ENCODE measurements at places on chromosomes 6 and 20. TPM values are rescaled to one million over a fixed set of nuclear protein-coding genes. Genes with fewer than 3 reads are reported as not detected.

DNA sequence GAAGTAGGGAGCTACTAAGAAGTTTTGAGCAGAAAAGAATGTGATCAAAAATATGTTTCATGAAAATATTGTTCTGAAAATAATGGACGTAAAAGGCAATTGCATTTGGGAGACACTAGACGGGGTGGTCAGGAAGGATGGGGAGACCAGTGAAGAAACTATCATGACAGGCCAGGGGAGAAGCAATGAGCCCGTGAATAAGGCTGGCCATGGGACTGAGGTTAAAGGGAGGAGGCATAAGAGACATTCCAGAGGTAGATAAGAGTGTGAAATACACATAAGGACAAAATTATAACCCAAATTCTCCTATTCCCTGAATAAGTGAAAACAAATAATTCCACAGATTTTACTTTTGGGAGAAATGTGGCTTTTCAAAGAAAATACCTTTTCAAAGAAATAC is 51.7 kb downstream of the MARCKS start:
- no peak overlapping the region for H3K4me3 ChIP-seq
- no peak for DNase-seq
- H3K36me3 ChIP-seq: no peaks in the 10 kb centered on the region
- no peak overlapping the region for H3K27ac ChIP-seq
- H3K27me3 ChIP-seq: no peaks in the 10 kb centered on the region

- no peaks in the 10 kb centered on the region for H3K4me1 ChIP-seq
- DNase-seq: no peak
- peaks cover 4% of the 10 kb centered on the region for H3K27me3 ChIP-seq
- no peak overlapping the region for H3K27ac ChIP-seq
Observed at GRCh38 chr6:28480253-28480932, 35.2 kb downstream of the GPX6 start.

GRCh38 chr6:168739381-168739780 is 298.4 kb downstream of the SMOC2 start:
- no peak for DNase-seq
- H3K27ac ChIP-seq: no peak overlapping the region
- no peaks in the 10 kb centered on the region for H3K4me1 ChIP-seq
- no peak overlapping the region for H3K4me3 ChIP-seq

DNA sequence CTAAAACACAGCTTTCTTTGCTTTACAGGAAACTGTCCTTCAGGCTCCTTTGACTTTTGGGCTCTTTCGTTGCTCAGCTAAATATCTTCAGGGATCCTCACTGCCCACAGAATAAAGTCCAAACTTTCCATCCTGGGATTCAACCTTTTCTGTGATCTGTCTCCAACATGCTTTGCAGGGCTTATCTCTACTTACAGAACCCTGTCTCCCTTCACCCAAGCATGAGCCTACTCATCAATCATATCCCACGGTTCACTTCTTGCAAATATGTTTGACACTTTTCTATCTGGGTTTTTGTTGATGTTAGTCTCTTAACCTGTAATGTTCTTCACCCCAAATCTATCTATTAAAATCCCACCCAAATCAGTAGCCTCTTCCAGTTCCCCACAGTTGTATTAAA is 327.3 kb upstream of the RNF24 start:
- no peaks in the 10 kb centered on the region for H3K4me1 ChIP-seq
- no peak overlapping the region for H3K27ac ChIP-seq

DNA sequence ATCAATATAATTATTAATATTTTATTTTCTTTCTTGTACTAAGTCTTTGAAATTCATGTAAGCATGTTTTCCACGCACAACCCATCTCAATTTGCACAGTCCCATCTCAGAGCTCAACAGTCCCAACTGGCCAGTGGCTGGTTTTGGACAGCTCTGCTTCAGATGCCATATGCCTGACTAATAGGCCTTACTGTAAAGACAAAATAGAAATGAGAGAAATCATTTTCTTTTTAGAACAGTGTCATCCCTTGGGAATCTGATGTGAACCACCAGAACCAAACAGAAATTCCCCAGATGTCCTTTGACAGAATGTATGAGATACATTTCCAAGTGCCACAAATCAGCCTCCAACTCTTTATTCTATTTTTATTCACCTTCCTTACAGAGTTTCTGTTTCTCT is 338.9 kb downstream of the ESR1 start:
- no peaks in the 10 kb centered on the region for H3K27me3 ChIP-seq
- DNase-seq: no peak
- no peak overlapping the region for H3K27ac ChIP-seq
- H3K4me1 ChIP-seq: no peaks in the 10 kb centered on the region
- H3K36me3 ChIP-seq: no peaks in the 10 kb centered on the region

- no peak for DNase-seq
- no peak overlapping the region for H3K27ac ChIP-seq
- H3K4me3 ChIP-seq: no peak overlapping the region
Observed at GRCh38 chr6:80642452-80642851, 536.0 kb downstream of the BCKDHB start.

Gene GUCA1A
- total RNA-seq: 2.1 TPM

Gene NHLRC1
- 4.8 TPM for total RNA-seq

GRCh38 chr6:37785663-37786270 is 33.8 kb upstream of the ZFAND3 start:
- H3K27ac ChIP-seq: no peak overlapping the region
- H3K36me3 ChIP-seq: no peaks in the 10 kb centered on the region
- peaks cover 7% of the 10 kb centered on the region for H3K4me1 ChIP-seq
- DNase-seq: no peak
- no peaks in the 10 kb centered on the region for H3K27me3 ChIP-seq
- no peak overlapping the region for H3K4me3 ChIP-seq

DNA sequence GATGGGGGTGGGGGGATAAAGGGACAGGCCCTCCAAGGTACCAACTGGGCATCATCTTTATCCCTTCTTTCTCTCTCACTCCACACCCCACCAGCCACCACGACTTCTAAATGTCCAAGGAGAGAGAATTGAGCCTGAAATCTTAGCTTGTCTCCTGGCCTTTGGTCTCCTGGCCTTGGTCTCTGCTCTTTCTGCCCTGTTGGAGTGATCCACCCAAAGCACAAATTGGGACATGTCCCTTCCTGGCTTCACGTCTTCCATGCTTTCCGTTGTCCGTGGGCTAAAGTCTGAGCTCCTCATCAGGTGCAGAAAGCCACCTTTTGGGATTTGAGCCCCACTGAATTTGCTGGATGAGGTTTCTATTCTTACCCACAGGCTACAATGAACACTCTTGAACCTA is 8.4 kb downstream of the ADIG start:
- no peaks in the 10 kb centered on the region for H3K4me1 ChIP-seq
- no peak overlapping the region for H3K4me3 ChIP-seq
- H3K27me3 ChIP-seq: no peaks in the 10 kb centered on the region
- H3K27ac ChIP-seq: no peak overlapping the region
- H3K36me3 ChIP-seq: no peaks in the 10 kb centered on the region
- DNase-seq: no peak

GRCh38 chr6:35148167-35148741 is 7.1 kb upstream of the TCP11 start:
- DNase-seq: no peak
- no peak overlapping the region for H3K4me3 ChIP-seq
- no peaks in the 10 kb centered on the region for H3K4me1 ChIP-seq
- H3K27me3 ChIP-seq: no peaks in the 10 kb centered on the region
- H3K36me3 ChIP-seq: no peaks in the 10 kb centered on the region

Gene ENPP1
- 18.9 TPM for total RNA-seq

DNA sequence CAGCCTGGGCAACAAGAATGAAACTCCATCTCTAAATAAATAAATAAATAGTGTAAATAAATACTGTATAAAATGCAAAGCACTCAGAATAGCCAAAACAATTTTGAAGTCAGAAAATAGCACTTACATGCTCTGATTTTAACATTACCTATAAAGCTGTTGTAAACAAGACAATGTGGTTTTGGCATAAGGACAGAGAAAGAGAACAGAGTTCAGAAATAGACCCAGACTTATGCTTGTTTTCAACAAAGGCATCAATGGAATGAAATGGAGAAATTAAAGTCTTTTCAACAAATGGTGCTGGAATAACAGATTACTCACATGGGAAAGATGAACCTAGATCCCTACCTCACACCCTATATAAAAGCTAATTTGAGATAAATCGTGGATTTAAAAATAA is 10.4 kb downstream of the ACAT2 start:
- DNase-seq: no peak
- peaks cover 3% of the 10 kb centered on the region for H3K36me3 ChIP-seq
- H3K27ac ChIP-seq: no peak overlapping the region
- H3K27me3 ChIP-seq: no peaks in the 10 kb centered on the region
- no peaks in the 10 kb centered on the region for H3K4me1 ChIP-seq

DNA sequence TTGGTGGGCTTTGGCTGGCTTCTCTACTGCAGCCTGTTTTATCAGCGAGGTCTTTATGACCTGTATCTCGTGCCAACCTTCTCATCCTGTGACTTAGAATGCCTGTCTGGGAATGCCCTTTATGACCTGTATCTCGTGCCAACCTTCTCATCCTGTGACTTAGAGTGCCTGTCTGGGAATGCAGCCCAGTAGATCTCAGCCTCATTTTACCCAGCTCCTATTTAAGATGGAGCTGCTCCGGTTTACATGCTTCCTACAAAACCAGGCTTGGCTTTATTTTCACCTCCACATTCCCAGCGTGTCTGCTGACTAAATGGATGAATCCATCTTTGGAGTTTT is 395.3 kb downstream of the PREX1 start:
- no peak overlapping the region for H3K4me3 ChIP-seq
- no peaks in the 10 kb centered on the region for H3K27me3 ChIP-seq
- no peaks in the 10 kb centered on the region for H3K36me3 ChIP-seq
- H3K4me1 ChIP-seq: no peaks in the 10 kb centered on the region
- no peak for DNase-seq
- no peak overlapping the region for H3K27ac ChIP-seq

DNA sequence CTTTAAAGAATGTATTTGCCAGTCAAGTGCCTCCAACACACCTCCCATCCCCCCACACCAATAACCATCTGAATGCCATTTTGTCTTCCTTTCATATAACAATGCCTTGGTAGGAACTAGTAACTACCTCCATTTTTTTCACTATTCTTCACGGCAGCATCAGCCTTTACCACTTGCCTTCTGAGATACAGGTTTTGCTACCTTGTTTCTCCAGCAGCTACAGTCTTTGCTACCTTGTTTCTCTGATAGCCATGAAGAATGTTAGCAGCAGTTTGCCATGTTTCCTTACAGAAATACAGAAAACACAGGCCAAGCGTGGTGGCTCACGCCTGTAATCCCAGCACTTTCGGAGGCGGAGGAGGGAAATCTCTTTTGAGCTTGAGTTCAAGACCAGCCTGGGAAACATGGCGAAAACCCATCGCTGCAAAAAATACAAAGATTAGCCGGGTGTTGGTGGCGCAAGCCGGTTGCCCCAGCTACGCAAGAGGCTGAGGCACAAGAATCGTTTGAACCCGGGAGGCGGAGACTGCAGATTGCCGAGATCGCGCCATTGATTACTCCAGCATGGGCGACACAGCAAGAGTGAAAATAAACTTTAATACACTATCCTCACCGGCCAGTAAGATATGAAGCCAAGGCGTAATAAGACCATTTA is 100.9 kb downstream of the HFE start:
- no peaks in the 10 kb centered on the region for H3K27me3 ChIP-seq
- H3K4me3 ChIP-seq: peak overlapping the region; percentile 53
- no peak for DNase-seq
- peaks cover 3% of the 10 kb centered on the region for H3K4me1 ChIP-seq
- H3K36me3 ChIP-seq: no peaks in the 10 kb centered on the region

DNA sequence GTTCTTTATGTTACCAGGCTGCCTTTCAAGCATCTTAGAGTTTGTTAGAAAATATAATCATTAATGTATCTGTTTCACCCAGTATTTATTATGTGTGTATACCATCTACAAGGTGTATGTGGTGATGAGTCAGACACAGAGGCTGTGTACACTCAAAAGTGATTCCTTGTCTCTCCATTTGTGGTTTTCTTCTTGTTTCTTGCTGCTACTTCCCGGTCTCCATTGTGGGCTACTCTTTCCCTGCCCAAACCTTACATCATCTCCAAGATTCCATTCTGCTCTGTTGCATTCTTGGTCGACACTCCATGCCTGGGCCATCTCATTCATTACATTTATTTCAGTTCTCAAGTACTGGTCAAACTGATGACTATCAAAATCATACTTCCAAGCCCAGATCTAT is 182.2 kb upstream of the STXBP5 start:
- H3K4me1 ChIP-seq: no peaks in the 10 kb centered on the region
- no peak for DNase-seq
- no peaks in the 10 kb centered on the region for H3K27me3 ChIP-seq
- no peaks in the 10 kb centered on the region for H3K36me3 ChIP-seq
- no peak overlapping the region for H3K4me3 ChIP-seq
- H3K27ac ChIP-seq: no peak overlapping the region

- no peak overlapping the region for H3K27ac ChIP-seq
- no peaks in the 10 kb centered on the region for H3K4me1 ChIP-seq
- no peaks in the 10 kb centered on the region for H3K27me3 ChIP-seq
- no peak for DNase-seq
Observed at GRCh38 chr6:136527831-136528230, 22.4 kb downstream of the MAP7 start.

DNA sequence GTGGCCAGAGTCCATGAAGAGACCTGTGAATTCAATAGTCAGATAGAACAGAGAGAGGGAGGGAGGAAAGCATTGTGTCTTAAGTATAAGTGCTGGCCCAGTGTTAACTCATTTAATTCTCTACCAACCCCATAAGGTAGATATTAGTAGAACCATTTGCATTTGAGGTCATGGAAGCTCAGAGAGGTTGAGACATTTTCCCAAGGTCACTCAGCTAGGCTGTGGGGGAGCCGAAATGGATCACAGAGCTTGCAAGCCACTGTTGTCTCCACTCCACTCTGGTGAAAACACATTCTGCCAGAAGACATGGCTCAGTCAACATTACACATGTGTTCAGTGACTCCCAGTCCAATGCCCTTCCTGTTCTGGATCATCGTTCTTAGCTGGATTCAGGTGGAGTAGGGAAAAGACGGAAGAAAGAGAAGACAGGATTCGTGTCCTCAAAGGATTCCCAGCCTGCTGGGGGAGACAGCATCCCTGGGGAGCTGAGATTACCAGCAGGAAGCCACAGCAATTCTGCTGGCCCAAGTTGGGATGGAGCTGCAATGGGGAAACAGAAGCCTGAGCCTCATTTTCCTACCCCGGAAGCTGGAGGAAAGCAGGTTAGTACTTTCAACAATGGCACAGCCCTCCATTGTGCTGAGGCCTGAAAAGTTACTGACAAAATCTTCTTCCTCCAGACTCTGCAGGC is 27.0 kb upstream of the MDGA1 start:
- no peak overlapping the region for H3K4me3 ChIP-seq
- H3K36me3 ChIP-seq: no peaks in the 10 kb centered on the region
- no peak overlapping the region for H3K27ac ChIP-seq
- no peak for DNase-seq
